Stimulated activated naive CD8-positive, alpha-beta T cell treated with anti-CD3 and anti-CD28 coated beads, Interleukin-15, Interleukin-2, amounts not matched to agents 100 U/mL and 50 U/mL, for 24 hours (primary cell): ENCODE measurements at places on chromosomes 2 and 18.

- no peak for DNase-seq
Observed at GRCh38 chr2:216392945-216393840, 19.1 kb upstream of the SMARCAL1 start.

GRCh38 chr2:170586571-170587095 is 128.5 kb upstream of the SP5 start:
- DNase-seq, result no peak

- no peak for DNase-seq
Observed at GRCh38 chr18:50401295-50401694, 26.4 kb downstream of the SKA1 start.

GRCh38 chr2:40844353-40845277 is 392.7 kb upstream of the SLC8A1 start:
- DNase-seq, result no peak

DNA sequence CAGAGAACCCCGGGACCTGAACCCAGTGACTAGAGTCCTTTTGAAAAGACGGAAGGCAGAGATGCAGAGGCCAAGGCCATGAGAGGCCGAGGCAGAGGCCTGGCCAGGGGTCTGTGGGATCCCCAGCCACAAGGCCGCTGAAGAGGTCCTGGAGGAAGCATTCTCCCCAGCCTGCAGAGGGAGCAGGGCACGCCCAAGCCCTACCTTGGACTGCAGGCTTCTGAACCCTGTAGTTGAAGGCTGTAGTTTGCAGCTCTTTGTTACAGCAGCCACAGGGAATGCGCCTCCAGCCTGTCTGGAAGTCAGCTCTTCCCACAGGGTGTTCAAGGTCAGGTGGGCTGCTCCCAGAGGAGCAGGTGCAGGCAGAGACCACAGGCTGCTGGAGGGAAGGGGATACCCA is 22.1 kb upstream of the PXDN start:
- no peak for DNase-seq

- no peak for DNase-seq
Observed at GRCh38 chr2:44246436-44246835, 28.8 kb upstream of the SLC3A1 start.

- no peak for DNase-seq
Observed at GRCh38 chr2:47015206-47015605, 99.6 kb upstream of the MCFD2 start.

DNA sequence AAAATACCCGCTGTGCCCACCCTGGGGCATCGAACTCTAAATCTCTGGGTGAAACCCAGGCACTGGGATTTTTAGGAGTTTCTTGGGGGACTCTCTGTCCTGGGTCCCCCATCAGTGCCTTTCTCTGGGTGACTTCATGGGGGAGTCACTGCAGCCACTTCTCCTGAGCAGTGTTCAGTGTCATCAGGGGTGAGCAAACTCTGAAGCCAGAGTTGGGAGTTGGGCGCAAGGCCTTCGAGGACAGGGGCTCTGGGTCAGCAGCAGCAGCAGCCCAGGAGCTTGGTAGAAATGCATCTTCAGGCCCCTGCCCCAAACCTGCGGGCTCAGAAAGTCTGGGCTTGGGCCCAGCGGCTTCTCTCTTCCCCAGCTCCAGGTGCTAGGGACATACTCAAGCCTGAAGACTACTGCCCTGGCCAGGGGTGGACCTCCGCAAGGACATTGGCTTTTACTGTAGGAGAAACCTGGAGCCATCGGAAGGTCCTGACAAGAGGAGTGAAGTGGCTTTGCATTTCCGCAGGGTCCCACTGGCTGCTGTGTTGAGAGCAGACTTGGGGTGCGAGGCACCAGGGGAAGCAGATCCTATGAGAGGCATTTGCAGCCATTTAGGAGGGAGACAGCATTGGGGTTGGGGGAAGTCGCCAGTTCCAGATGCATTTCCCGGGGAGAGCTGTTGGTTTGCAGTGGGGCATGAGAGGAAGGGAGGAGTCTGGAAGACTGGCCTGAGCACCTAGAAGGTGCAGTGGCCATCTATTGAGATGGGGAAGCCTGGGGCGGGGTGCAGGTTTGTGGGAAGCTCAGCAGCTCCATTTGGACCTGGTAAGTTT is 51.5 kb upstream of the FAHD2A start:
- no peak for DNase-seq

DNA sequence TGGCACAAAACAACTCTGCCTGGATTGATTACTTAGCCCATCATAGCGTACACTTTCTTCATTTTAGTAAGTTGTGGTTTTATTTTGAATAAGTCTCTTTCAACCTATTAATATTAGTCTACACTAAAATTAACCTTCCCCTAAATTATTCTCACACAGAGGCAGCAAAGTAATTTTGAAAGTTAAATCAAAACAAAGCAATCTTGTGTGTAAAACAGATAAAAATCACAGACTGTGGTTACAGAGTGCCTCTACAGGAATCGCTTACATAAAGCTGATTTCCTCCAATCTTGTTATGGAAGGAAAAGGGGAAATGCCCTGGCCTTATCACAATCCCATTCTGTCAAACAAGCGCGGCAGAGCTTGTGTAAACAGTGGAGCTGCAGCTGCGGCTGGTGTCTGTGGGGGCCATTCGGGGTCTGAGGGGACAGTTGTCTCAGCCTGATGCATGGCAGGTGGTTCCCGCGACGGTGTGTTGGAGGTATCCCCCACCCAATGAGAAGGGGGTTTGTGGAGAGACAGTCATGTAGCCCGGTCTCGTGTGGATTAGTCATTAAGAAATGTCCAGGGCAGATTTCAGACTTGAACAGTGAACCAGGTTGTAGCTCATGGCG is 42.1 kb downstream of the BCL2L11 start:
- no peak for DNase-seq

DNA sequence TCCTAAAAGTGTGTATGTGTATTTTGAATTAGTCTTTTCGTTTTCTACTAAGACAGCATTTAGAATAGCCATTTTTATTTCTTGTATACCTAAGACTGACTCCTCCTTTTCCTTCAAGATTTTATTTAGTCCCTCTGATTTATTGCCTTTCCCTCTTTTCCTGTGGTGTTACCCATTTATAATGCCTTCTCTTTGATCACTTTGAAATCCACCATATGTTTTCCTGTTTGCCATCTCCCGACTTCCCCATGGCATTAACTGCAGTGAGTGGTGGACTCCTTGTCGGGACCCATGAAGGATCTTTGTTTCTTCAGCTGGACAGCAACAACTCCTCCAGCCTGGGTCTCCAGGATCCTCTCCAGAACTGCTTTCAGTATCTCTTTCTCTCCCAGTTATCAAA is 160.7 kb downstream of the CSRNP3 start:
- DNase-seq, result no peak

- no peak for DNase-seq
Observed at GRCh38 chr2:8096484-8096883, 585.4 kb upstream of the ID2 start.

- no peak for DNase-seq
Observed at GRCh38 chr2:142940606-142941223, 63.3 kb downstream of the KYNU start.

- DNase-seq, result no peak
Observed at GRCh38 chr2:8422450-8422800, 259.4 kb upstream of the ID2 start.

- no peak for DNase-seq
Observed at GRCh38 chr2:129728035-129728972, 251.2 kb upstream of the RAB6C start.
